ENCODE measurements at places on chromosomes 12 and 14. TPM values are rescaled to one million over a fixed set of nuclear protein-coding genes. Genes with fewer than 3 reads are reported as not detected.

DNA sequence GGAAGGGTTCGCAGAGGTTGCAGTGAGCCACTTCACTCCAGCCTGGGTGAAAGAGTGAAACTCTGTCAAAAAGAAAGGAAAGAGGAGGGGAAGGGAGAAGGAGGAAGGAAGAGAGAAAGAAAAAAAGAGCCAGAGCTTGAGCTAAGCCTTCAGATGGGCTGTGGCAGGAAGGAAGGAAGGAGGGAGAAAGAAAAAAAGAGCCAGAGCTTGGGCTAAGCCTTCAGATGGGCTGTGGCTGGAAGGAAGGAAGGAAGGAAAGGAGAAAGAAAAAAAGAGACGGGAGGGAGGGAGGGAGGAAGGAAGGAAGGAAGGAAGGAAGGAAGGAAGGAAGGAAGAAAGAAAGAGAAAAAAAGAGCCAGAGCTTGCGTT, 13.6 kb upstream of the ANKRD9 start:
- no peak for DNase-seq

- DNase-seq: peak; percentile 52
Measured at GRCh38 chr12:3332188-3332587, 158.8 kb upstream of the PRMT8 start.

DNA sequence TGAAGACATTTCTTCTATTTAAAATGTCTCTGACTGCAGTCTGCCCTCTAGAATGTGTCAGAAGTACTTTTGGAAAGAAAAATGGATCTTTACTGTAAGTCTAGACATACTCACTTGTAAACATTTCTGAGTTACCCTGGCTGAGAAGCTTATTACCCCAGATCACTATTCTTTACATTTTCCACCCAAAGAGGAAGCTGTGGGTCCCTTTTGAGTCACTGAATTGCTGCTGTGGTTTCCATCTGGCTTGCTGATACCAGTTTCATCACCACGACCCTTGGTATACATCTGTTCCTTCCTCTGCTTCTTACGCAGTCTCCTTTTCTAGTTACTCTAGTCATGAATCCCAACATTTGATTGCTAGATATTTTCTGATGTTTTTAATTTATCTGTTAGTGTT, 20.2 kb upstream of the CLEC4D start:
- DNase-seq: peak; percentile 25

DNA sequence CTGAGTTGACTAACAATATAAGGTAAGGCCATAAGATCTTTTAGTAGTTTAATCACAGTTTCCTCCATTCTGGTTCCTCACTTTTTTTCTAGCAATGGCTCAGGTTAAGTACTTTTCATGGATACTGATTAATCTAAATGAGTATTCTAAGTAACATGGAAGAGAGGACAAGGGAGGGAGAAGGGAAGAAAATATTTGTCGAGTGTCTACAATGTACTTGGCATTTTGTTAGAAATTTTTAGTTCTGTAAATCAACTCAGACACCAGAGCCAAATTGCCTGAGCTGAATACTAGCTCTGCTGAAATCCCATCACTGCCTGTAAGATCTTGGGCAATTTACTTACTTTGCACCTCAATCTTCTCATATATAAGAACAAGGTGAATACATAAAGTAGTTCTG, 20.2 kb downstream of the RERG start:
- no peak for DNase-seq

- no peak for DNase-seq
Measured at GRCh38 chr12:99453836-99454538, 193.6 kb upstream of the GARIN6 start.

GRCh38 chr12:52155048-52155868, 36.6 kb downstream of the KRT80 start:
- peak; percentile 56 for DNase-seq

DNA sequence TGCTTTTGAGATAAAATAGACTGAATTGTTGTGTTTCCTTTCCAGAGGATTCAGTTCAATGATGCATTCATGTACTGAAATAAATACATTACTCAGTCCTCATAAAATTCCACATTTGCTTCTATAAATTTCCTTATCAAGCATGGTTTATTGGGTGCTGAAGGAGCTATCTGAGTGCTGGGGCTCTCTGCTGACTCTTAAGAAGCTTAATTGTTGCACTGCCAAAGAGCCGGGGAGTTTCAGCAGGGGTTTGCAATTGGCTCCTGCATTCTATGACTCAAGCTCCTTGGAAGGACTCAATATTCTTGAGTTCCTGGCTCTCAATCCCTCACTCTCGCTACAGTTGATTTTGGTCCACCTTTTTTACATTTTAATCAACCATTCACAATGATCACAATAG, 69.8 kb upstream of the PYGL start:
- DNase-seq: peak; percentile 77

DNA sequence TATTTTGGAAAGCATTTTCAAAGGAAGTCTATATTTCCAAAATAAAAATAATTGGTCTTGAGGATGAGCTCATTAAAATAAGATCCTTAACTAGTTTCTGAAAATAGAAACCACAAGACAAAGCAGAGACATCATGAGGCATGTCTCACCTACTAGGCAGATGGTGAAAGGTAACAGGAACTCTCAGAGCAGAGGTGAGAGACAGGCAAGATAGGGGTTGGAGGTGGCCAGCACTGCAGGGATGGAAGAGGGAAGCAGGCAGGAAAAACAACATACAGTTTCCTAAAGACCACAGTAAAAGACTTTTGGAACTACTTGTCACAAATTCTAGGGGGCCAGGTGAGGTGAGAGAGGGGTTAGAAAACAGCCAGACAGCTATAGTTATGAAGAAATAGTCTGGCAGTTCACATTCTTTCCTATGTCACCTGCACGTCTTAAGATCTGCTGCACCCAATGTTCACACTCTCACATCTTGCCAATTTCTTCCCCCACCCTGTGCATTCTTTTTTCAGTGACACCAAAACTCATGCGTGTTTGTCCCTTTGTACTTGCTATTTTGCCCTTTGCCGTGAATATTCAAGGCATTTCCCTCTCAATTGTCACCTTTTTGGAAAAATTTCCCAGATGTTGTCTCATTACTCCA, 341.7 kb upstream of the KITLG start:
- DNase-seq: no peak

DNA sequence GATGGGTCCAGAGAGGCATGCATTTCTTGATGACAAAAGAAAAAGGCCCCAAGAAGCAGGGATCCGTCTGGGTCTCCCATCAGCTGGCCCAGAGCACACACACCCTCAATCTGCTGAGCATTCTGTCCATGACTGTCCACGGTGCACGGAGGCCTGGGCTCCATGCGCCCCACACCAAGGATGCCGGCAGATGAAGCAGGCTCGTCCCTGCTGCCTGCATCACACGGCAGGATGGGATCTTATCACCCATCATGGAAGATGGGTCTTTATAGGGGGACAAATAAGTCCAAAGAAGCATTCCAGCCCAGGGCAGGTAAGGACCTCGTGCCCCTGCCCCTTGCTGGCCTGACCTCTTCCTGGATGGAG, 59.7 kb downstream of the PRIMA1 start:
- no peak for DNase-seq

DNA sequence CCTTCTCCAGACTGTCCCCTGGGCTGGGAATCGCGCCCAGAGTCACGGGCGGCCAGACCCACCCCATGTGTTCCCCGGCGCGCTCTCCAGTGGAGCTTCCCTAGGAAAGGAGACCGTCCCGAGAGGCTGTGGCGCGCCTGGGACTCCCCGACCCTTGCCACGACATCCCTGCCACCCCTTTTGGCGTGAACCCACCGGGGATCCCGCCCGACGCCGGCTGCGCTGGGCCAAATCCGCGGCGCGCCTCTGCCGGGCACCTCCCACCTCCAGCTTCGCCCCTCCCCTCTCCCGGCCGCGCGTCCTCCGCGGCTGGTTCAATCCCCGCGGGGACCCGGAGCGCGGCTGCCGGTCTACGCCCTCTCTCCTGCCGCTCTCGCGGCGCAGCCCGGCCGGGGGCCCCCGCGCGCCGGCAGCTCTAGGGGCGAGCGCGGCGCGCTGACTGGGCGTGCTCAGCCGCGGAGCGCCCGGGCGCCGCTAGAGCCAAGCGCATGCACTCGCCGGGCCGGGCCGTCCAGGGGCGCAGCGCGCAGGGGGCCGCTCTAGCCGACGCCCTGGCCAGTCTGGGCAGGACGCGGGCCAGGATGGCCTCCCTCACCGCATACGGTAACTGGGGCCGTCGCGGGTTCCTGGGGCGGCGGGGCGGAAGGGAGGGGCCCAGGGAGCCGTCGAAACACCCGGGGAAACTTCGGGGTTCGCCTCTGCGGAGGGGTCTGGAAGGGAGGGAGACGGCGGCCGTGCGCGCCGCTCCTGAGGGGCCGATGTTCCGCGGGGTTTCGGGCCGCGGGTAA, 77.4 kb upstream of the ANO4 start:
- DNase-seq: peak; percentile 50

DNA sequence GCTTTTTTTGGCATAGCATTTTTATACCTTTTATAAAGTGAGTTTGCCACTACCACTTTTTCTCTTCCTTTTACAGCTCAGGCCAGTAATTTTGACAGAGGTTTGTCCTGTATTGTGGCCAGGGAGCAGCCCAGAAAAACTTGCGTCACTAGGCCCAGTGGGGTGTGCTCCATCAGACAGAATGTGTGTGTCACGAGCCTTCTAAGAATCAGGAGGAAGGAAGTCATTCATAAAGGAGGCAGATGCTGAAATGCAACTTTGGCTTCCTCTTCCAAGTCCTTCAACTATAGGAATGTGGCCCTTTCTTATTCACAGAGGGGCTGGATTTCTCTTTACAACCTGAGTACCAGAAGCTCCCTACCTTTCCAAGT, 10.1 kb upstream of the RAB35 start:
- peak; percentile 50 for DNase-seq

- no peak for DNase-seq
Measured at GRCh38 chr12:81086342-81086741, 8.5 kb downstream of the ACSS3 start.

DNA sequence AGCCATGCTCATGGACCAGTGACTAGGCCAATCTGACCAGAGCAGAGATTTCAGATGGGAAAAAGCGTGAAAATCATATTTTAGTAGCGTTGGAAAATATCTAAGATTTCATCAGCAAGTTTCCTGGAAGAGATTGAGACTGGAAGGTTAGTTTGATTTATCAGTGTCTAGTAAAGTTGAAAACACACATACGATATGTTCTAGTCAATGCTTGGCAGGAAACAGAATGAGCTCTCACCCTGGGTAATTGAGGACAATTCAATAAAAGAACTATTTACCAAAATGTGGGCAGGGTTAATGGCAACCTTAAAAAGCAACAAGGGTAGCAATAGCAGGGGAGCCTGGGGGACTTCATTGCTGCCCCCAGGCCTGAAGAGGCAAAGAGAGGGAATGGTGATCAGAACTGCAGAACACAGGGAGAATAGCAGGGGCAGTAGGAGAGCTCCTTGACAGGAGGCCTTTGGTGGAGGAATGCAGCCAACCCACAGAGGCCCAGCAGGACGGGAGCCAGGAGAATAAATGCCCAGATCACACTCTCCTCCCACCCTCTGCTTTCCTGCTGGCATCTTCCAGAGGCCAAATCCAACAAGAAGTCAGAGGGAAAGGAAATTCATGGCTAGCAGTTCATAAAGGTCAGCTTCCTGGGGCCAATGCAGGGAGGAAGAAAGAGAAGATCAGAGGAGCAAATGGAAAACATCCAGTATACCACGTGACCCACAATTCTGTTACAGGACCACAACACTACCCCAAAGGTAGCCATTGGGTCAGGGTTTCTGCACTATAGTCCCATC, 27.6 kb upstream of the LRP6 start:
- peak; percentile 16 for DNase-seq

- DNase-seq: no peak
Measured at GRCh38 chr12:43858991-43859390, 23.1 kb downstream of the TMEM117 start.

DNA sequence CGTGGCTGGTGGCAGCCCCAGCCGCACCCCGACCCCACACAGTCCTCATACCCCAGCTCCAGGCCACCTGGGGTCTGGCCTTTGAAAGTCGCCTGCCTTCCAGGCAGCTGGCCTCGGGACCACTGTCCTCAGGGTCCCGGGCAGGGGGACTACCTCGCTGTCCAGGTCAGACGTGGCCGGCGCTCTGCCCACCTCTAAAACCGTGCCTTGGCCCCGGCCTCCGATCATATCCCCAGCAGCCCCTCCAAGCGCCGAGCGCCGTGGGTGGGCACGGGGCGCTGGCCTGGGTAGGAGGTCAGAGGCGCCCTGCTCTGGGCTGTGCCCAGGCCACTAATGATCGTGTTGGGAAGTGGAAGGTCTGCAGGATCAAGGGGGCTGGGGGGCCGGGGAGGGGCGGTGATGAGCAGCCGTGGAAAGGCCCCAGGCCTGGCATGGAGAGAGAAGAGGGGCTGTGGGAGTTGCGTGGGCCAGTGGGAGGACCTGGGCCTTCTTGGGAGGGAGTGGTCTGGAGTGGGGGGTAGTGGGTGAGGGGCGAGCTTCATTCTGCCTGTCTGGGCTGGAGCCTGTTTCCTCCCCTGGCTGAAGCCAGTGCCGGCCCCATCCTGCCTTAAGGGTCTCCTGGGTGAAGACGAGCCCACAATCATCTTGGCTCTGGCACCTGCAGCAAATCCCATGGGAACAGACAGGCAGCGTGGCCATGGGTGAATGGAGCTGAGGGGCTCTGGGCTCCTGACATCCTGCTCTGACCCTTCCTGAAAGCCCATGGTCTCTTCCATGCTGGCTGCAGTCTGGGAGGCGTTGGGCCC, 4.9 kb downstream of the TMEM121 start:
- no peak for DNase-seq

- peak; percentile 51 for DNase-seq
Measured at GRCh38 chr12:74317078-74317601, 220.5 kb upstream of the ATXN7L3B start.

- peak; percentile 61 for DNase-seq
Measured at GRCh38 chr12:59322473-59322872, 273.4 kb upstream of the SLC16A7 start.

DNA sequence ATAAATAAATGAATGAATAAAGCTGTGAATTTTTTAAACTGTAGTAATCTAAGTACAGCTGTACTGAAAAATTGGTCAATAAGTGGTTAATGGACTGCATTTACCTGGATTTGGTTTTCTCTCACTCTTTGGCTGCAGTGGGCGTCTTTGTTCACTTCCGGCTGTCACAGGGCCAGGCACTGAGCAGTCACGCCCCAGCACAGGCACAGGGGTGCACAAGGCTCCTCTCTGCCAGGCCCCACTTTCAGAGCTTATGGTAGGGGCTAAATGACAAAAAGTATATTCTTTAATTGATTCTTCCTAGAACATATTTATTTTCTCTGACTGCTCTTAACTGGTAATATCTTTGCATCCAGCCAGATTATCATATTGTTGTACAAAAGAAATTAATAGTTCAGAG, 70.6 kb upstream of the DYNC1H1 start:
- DNase-seq: no peak

FGF23 gene
- total RNA-seq: not detected

DHRS4 gene
- 37.3 TPM for total RNA-seq

LIN7A gene
- total RNA-seq: 21.7 TPM

AKAP3 gene
- total RNA-seq: 2.4 TPM

ENDOU gene
- total RNA-seq: 0.31 TPM

DIO2 gene
- 0.46 TPM for total RNA-seq

Data from lung (tissue), 17 donors.